ENCODE measurements at places on chromosomes 2 and 18.

DNA sequence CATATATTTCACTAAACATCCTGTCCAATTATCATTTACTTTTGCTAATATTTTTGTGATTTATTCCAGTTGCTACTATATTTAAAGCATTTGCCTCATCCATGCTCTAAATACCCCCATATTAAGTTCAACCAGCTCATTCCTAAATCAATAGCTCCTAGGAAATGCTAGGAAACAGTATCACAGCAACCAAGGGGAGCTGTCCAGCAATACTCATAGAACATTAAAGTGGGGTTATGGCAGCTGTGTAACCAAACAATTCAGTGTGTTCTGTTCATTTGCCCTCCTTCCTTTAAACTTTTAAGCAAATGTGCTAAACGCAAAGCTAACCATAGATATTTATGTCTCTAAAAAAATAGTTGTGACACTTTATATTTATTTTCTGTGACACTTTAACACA lies 41.1 kb downstream of the ACVR1C start:
- DNase-seq, result no peak

GRCh38 chr2:108325756-108326155 lies 37.1 kb downstream of the SULT1C2 start:
- no peak for DNase-seq

GRCh38 chr2:96123290-96123689 lies 6.9 kb upstream of the ADRA2B start:
- DNase-seq, result no peak

DNA sequence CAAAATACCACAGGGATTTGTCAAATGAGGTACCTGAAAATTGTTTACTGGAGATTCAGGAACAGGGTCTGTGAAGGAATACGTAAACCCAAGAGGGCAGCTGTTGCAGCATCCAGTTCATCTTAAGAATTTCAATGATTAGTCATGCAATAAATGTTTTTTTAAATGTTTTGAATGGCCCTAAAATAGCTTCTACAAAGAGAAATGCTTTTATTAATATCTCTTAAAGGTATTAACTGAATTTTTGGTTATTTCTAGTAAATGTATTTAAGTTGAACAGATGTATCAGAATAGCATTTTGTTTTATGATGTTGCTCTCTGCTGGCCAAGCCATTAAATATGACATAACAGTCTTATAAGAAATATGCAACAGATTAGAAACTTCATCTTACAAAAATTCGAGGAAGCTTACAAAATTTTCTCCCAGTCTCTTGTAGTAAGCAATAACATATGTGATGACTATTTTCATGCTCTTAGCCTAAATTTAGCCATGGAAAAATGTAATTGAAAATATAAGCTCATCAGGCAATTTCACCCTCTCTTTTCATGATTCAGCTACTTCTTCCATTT lies 863.9 kb downstream of the SUCLG1 start:
- no peak for DNase-seq

DNA sequence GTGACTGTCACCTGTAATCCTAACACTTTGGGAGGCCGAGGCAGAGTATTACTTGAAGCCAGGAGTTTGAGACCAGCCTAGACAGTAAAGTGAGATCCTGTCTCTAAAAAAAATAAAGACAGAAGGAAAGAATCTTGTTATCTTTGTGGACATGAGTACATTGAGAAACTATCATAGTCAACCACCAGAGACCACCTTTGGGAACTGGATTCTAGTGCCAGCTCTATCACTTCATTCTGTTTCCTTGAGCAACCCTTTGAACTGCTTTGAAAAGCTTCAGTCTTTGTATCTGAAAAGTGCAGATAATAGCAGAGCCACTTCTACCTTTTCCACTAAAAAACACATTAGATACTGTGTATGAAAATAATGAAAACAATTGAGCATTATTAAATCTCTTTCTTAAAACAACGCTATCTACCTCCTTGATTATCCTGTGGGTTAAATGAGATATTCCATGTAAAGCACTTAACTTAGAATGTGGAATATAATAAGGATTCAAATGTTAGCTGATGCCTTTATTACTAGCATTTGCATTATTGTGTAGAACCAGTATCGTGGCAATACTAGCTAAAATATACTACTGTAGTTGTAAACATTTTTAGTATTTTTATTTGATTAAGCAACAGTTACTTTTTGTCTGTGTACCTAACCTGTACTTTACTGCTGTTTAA lies 8.8 kb downstream of the GORASP2 start:
- no peak for DNase-seq

DNA sequence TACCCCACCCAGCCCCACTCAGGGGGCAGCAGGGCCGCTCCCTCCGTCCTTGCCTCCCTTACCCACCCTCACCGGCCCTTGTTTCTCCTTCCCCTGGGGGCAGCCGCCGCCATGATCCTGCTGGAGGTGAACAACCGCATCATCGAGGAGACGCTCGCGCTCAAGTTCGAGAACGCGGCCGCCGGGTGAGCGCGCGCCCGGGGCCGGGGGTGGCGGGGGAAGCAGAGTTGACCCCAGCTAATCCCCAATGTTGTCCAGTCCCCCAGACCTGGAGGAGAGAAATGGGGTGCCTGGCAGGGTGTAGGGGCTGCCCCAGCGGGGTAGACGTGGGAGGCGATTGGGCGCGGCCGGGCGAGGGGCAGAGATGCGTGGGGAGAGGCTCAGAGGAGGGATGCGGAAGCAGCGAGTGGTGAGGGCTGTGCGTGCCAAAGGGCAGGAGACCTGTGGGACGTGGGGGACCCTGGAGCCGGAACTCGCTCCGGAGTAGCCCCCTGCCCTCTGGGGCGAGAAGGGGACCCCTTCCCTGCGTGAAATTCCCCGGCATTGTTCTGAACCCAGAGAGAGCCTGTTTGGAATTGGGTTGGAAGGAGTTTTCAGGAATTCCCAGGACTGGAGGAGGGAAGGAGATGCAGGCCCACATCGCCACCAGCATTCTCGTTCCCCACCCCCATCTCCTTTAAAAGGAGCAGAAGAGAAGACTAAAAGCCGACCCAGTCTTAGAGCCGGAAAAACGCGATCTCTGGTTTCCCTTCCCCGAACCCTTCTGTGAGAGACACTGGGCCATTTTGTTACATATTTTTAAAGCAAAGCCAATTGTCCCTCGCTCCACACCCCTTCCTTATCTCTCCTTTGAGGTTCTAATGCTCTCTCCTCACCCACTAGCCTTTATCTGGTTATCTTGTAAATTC lies 625 bp downstream of the ARPC2 start:
- DNase-seq, result peak; percentile 56

- DNase-seq, result no peak
Measured at GRCh38 chr2:180255981-180256380, 248.9 kb upstream of the CWC22 start.

GRCh38 chr2:207086136-207086535 lies 79.6 kb downstream of the KLF7 start:
- no peak for DNase-seq

- DNase-seq, result no peak
Measured at GRCh38 chr2:71457923-71458322, 4.6 kb downstream of the DYSF start.

DNA sequence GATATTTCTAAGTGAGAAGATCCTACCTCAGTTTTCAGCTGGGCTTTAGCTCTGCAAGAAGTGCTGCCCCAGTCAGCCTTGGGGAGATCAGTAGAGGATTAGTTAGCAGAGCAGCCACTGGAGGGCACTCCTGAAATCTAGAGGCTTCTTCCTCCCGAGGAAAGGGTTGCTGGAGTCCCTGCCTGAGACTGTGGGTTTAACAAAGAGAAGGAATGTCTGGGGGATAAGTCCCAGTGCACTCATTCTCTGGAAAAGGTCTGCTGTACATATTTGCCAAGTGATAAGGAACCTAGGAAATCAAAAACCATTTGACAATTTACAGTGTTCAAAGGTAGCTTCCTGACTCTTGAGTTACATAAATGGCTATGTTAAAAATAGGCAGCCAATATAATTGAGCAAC lies 207.2 kb downstream of the SLC8A1 start:
- DNase-seq, result peak; percentile 79

DNA sequence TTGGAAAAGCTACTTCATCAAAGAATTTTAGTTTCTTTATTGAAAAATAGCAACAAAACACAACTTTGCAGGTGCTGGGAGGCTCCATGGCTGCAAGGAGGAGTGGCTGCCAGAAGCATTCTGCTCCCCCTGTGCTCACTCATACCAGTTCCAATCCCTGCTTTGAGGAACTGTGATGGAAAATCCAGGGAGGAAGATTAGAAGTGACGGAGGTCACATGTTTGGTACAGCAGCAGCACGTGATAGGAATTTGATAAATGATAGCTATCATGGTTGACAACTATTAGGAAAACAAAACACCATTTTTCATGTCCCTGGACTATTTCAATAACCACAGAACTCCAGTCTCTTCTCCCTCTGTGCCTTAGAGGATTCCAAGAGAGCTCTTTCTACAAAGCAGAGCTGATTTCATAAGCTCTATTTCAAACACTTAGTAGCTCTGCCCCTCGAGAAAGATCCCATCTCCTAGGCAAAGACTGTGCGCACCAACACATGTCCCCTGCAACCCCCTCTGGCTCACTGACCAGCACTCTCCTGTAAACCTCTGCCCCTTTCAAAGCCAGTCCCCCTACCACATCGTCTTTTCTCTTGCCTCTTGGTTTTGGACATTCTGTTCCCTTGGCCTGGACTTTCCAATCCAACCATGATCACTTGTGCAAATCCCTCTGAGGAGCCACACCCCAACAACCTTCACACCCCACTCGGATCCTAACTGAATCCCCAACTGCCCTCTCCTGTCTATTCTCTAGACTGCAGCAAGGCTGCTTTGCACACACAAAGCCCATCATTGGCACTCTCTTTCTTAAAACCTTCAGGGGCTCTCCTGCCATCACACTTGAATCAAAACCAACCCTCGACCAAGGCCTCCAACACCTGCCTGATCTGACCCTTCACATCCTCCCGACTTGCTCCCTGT lies 352.4 kb upstream of the PKDCC start:
- DNase-seq, result no peak

DNA sequence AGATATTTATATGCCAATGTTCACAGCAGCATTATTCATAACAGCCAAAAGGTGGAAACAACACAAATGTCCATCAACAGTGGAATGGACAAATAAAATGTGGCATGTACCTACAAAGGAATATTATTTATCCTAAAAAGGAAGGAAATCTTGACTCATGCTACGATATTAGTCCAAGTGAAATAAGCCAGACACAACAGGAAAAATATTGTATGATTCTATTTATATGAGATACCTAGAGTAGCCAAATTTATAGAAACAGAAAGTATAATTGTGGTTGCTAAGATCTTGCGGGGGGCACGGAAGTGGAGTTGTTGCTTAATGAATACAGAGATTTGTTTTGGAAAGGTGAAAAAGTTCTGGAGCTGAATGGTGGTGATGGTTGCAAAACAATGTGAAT lies 33.0 kb upstream of the CCDC150 start:
- DNase-seq, result no peak

DNA sequence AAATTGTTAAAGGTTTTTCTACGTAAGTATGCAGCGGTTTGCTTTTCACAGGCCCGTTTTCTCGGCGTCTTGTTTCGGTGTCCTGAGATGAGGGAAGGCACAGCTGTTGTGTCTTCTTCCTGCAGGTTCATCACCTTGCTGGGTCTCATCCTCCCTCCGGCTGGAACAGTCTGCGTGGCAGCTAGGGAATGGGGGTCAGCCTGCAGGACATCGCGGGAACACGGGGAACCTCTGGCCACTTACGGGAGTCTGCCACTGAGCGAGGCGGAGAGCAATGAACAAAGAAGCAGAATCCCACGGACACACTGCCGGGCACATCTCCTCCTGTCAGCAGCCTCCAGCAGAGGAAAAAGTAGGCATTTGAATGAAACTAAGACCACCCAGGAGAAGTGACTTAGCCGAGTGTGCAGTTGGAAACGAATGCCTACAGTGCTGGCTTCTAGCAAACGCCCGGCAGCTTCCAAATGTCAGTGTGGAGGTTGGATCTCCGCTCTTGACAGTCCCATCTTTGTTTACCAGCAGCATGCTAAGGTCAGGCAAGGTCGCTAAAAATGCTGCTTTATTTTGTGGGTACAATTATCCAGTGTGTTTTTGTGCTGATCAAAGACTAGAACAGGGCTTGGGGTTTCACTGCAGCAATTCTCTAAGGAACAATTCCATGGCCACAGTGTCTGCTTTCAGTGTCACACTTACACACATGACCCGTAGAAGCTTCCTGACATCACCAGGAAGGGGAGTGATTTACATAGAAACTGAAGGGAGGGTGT lies 109.8 kb upstream of the SEC11C start:
- no peak for DNase-seq

- DNase-seq, result no peak
Measured at GRCh38 chr2:119715409-119716283, 36.6 kb downstream of the TMEM177 start.

DNA sequence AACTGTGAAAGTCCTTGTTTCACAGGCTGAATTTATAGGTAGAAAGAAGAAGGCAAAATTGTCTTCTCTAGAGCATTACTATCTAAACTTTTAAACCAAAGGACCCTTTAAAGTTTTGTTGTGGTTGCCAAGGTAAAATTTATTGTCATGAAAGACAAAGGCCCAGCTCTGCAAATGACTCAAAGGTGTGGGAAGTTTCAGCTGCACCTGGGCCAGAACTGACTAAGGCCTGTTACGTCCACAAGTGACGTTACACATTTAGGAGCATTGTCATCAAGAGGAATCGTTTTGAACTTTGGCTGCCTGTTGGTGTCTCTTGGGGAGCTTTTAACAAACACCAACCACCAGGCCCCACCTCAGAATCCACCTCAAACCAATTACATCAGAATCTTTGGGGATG lies 8.1 kb upstream of the DSC3 start:
- DNase-seq, result no peak

- peak; percentile 85 for DNase-seq
Measured at GRCh38 chr2:74502720-74503505, 3.5 kb upstream of the LBX2 start.

- no peak for DNase-seq
Measured at GRCh38 chr2:159051133-159051532, 82.7 kb downstream of the TANC1 start.

DNA sequence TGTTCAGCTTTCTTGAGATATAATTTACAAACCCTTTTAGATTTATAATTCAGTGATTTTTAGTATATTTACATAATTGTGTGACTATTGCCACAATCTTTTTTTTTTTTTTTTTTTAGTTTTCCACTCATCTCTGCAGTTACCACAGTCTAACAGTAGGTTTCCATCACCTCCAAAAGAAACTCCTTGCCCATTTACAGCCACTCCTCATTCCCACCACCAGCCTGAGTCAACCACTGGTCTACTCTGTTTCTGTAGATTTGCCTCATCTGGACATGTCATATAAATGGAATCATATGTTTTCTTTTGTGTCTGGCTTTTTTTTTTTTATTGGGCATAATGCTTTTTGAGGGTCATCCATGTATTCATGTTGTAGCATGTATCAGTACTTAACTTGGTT lies 16.1 kb downstream of the MTX2 start:
- DNase-seq, result no peak
